ENCODE measurements at places on chromosomes 11 and 22. TPM values are rescaled to one million over a fixed set of nuclear protein-coding genes. Genes with fewer than 3 reads are reported as not detected.

The CCDC157 gene
- 2.2 TPM for total RNA-seq

The ACCSL gene
- total RNA-seq, result not detected

The FOLR1 gene
- total RNA-seq, result not detected

The EIF1AD gene
- 33.9 TPM for total RNA-seq

The ROM1 gene
- total RNA-seq, result 2.7 TPM

The NLRP14 gene
- total RNA-seq, result under 0.01 TPM

The APOA4 gene
- total RNA-seq, result not detected

The VSIG10L2 gene
- total RNA-seq, result not detected

The OPCML gene
- not detected for total RNA-seq

The LARGE2 gene
- 0.24 TPM for total RNA-seq

The ATF4 gene
- 358 TPM for total RNA-seq

The RHOG gene
- 27.3 TPM for total RNA-seq
